Esophagus squamous epithelium (tissue), 5 donors: ENCODE measurements at places on chromosomes 7 and 10. TPM values are rescaled to one million over a fixed set of nuclear protein-coding genes. Genes with fewer than 3 reads are reported as not detected.

DNA sequence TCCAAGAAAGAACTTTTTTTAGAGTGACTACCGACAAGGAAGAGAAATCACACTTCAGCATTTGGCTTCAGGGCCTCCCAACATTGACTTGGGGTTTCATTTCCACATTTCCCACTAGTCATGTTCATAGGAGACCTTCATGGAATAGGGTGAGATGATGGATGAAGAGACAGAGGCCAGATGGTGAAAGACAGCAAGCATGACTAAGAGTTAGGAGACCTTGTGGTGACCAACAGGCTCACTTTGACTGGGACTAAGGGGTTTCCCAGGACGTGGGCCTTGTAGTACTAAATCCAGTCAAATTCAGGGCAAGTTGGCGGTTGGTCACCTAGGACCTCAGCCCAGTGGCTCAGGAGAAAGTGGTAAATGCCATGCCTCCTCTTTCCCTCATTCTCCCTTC is 3.0 kb upstream of the GIMAP5 start:
- no peak for DNase-seq

DNA sequence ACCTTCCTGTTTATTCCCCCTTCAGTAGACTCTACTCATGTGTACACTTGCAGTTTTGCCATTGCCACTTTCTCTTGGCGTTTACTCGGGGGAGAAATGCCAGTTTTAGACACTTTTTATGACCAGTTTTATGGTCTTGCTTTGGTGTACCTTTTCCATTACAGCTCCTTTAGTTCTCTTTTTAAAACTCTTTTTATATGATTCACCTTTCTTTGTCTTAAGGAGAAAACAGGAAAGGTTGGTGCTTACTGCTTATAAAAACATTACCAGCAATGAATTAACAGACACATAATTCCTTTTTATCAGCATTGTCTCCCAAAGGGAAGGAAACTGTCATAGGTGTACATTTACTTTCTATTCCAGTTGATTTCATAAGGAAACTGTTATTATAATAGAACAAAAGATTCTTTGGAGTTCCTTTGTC is 11.9 kb downstream of the TSPAN13 start:
- no peak for DNase-seq

GRCh38 chr10:3085785-3086567 is 18.6 kb downstream of the PFKP start:
- no peak for DNase-seq

The GTF2IRD1 gene
- 35.6 TPM for total RNA-seq
